ENCODE measurements at places on chromosomes 11 and 22.

DNA sequence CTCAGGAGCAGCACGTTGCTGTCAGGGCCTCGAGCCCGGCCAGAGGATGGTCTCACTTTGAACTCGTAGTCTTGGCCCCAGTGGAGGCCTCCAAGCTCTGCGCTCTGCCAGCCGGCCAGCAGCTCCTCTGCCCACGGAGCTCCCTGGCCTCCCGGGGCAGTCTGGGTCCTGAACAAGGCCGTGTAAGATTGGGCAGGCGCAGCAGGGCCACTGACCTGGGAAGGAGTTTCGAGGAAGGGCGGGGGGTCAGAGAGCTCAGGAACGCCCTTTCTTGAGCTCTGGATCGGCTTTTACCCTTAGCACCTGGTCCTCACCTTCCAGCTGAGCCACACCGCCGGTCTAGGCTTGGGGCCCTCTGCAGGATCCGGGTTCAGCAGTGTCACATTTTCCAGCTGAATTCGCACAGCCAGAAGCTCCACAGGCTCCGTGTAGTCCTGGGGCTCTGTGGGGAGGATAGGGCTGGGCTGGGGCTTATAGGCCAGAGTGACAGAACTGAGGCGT, 2.1 kb downstream of the ROBO4 start:
- DNase-seq, result no peak

GRCh38 chr11:126281666-126282175, 1.2 kb upstream of the TIRAP start:
- DNase-seq, result no peak

DNA sequence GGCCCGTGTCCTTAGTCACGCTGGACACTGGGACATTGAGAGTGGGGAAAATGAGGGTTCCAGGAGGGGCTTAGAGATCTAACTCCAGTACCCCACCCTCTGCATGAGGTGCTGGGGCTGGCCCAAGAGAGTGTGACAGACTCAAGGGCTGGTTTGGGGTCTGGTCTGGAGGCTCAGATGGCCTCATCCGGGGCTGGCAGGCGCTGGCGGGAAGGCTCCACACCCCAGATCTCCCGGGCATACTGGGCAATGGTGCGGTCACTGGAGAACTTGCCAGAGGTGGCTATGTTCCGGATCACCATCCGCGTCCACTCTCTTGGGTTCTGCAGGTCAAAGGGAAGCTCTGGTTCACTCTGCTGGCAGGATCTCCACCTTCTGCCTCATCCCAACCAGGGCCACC, 2.5 kb upstream of the RASGRP2 start:
- DNase-seq, result no peak

DNA sequence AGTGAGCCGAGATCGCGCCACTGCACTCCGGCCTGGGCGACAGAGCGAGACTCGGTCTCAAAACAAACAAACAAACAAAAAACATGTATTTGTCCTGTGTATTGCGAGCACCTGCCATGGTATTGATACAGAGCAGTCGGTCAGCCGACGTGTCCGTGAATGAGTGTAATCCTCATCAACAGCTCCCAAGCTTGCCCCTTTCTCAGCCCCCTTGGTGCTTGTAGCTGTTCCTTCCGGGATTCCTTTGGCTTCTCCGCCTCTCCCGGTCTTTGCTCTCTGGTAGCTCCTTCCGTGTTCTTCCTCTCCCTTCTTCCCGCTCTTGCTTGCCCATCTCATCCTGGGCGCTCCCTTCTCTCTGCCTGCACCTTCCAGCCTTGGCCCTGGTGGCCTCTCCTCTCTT, 10.9 kb downstream of the ZNF74 start:
- DNase-seq, result no peak

DNA sequence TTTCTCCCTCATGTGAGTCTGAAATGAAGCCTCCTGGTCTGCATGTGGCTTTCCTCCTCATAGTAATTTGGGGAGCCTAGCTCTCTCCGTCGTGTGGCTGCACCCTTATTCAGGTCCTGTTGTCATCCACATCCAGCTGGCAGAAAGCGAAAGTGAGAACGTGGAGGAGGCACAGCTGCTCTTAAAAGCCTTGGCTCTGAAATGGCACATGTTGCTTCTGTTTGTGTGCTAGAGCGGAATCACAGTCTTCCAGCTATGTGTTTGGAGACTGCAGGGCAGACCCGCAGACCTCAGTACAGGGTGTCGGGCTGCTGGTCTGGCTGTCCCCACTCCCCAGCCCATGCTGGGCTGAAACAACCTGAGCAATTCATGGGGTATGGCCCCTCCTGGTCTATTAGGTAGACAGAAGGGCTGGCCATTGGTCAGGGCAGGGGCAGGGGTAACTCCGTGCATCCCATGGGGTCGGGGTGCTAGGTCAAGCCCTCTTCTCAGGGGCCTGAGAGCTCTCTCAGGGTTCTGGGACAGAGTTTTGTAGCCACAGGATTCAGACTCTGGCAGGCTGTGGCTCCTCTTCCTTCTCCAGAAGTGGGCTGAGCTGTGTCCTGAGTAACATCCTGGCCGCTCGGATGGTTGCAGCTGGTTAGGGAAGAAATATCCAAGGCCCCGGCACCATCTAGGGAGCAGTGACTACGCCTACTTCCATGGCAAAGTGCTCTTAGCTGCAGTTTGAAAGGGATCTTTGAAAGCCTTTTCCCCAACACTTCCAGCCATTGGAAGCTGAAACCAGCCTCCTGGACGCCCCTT, 50.6 kb downstream of the C11orf96 start:
- peak; percentile 50 for DNase-seq

DNA sequence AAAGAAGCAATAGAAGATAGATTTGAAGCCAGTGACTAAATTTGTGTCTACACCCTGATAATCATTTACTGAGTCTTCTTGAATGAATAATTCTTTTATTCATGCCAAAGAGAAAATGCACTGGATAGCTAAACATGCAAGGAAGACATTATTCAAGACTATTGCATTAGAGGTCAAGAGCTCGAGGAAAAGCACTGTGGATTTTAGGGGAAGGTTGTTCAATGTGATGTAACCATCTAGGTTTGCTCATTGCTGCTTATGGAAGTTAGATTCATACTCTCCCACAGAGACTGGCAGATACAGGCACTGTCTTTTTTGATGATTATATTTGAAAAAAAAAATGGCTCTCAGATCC, 682.1 kb downstream of the KCNA4 start:
- no peak for DNase-seq

- DNase-seq, result no peak
These were observed 51.0 kb downstream of the CD6 start for GRCh38 chr11:61022311-61023085.

DNA sequence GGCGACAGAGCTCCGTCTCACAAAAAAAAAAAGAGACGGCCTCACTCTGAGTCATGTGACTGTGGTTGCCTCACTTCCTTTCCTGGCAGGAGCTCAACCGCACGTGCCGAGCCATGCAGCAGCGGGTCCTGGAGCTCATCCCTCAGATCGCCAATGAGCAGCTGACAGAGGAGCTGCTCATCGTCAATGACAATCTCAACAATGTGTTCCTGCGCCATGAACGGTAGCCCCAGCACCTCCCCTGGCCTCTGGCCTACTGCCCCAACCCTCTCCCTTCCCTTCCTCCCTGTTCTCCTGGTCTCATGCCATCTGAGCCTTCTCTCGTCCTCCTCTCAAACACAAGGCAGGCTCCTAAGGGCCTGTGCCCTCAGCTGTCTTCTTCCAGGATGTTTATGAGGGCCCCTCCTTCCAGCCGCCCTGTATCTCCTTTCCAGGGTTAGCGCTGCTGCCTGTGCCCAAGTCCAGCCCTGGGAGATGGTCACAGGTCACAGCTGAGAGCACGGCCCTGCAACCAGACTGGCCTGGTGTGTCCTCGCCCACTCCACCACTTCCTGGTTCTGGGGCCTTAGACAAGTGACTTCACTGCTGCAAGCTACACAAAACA, 30.7 kb downstream of the TOM1 start:
- DNase-seq, result peak; percentile 91

GRCh38 chr11:76798671-76799065, 15.5 kb downstream of the TSKU start:
- no peak for DNase-seq

DNA sequence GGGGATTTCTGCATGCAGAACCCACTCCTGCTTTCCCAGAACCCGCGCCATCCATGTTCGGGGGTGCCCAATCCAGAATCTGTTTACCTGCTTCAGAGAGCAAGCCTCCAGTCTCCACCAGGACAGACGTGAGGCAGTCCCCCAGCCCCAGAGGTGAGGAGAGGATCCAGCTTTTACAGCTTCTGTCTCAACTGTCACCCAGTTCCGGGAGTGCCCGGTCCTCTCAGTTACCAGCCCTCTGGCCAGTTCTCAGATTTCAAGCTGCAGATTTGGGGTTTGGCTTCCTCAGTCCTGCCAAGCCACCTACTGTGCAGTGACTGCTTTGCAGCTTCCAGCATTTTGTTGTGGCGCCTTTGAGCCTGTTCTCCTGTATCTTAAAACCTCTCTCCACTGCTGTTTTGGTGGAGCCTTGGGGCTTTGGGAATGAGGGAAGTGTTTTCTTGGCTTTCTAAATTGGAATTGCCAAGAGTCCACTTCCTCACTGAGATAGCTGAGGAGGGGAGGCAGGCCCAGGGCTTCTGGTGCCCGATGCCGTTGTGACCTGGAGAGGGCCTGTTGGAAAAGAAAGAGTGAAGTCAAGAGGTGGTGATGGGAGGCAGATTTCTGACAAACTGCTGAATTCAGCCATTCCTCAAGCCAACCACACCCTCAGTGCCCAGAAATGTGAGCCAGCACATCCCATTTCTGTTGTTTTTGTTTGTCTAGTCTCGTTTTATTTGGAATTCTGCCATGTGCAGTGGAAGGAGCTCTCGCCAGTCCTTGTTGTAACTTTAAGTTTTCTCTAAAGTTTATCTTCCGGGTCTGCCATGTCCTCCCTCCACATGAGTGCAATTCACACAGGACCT, 513.4 kb downstream of the TBC1D22A start:
- no peak for DNase-seq
